Hypothalamus (tissue), 51 donors: ENCODE measurements at places on chromosomes 16 and 17.

DNA sequence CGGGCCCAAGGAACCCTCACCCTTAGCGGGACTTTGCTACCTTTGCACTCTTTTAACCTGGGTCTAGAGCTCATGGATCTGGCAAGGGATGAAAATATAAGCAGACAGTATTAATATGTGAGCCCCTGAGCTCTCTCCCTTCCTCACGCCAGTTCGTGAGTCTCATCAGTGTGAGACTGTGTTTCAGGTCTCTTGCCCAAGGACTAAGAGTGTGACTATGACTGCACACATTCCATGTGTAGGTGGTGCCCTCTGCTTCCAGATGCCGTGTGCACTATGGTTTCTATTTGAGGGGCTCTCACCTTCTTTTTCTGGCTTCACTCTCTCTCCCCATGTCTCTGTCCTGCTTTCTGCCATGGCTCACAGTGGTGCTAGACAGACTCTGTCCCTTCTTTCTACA is 40.5 kb downstream of the DHRS7B start:
- DNase-seq, result no peak

DNA sequence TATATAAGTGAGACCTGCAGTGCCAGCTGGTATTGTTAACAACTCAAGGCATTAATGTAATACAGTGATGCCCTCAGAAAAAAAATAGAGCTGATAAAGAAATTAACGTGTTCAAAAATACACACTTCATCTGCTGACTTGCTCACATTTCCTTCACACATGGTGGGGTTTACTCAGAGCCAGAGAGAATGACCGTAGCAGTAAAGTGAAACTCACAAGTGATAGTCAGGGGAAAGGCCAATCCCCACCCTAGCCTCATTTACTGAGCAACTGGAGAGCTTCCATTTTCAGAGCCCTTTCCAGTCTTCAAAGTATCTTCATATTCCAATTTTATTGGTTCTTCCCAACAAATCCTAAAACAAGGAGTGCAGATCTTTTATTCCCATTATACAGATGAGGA is 74.0 kb upstream of the HLF start:
- no peak for DNase-seq

- DNase-seq, result no peak
Observed at GRCh38 chr16:48372744-48373143, 12.5 kb downstream of the SIAH1 start.

DNA sequence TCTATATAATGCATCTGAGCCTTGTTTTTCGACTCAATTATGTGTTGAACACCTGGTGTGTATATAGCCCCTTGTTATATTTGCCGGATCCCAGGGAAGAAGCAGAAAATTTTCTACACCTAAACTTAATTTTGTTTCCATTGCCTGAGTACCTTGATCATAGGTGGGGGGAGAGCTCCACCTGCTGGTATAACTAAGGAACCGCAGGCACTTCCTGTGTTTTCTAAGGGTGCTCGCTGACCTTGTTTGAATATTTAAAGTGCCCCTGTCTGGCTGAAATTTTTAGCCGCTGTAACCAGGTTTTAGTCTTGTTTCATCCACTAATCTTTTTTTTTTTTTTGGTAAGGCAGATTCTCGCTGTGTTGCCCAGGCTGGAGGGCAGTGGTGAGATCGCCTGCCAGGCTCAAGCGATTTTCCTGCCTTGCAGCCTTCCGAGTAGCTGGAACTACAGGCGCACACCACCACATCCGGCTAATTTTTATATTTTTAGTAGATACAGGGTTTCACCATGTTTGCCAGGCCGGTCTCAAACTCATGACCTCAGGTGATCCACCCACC is 6.5 kb upstream of the NUBP1 start:
- DNase-seq, result peak; percentile 54

DNA sequence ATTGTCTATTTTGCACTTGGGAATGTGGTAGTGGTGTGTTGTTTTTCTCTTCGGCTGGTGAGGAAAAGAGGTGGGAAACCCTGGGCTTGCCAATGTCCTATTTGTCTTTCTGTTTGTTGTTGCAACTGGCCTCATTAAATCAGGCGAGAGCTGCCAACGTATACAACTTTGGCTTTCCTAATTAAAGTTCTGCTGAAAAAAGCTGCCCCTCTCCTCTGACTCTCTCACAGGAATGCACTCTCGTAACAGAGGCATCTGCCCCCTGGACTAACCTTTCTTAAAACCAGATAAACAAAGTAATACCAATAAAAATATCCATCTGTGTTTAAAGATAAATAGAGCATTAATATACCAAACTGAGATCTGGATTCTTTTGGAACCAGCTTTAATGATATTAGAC is 7.8 kb downstream of the CDRT15 start:
- no peak for DNase-seq

DNA sequence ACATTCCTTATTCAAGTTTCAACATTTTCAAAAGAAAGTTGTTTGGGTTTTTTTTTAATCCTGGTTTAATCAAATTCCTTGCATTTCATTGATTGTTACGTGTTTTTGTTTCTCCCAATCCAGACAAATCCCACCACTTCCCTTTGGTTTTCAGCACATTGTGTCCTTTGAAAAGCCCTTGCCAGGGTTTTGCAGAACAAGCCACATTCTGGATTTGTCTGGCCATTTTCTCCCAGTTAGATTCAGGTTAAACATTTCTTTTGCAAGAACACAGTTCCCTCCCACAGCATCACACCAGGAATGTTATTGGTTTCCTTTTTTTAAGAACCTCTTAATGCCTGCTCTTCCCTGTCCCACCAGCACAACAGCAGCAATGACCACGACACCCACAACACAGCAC is 278.0 kb upstream of the SALL1 start:
- DNase-seq, result no peak

GRCh38 chr17:36755586-36755985 is 154.2 kb downstream of the MRM1 start:
- DNase-seq, result no peak

GRCh38 chr16:31453255-31454204 is 5.8 kb upstream of the ARMC5 start:
- no peak for DNase-seq

DNA sequence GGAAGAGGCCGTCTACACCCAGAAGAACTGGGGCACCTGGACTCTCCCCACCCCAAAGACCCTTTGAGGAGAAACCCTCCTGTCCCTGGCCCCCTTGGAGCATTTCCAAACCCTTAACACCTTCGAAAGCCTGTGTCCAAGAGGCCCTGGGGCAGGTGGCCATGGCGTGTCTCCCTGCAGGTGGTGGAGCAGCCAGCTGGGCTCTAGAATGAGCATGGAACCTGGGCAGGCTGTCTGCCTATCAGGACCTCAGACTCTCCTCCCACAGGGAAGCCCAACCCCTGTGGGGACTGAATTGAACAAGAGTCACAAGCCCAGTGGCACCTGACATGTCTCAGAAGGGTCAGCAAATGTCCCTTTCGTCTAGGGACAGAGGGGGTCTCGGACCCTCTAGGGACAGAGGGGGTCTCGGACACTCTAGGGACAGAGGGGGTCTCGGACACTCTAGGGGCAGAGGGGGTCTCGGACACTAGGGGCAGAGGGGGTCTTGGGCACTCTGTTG is 8.4 kb downstream of the CBX4 start:
- no peak for DNase-seq

GRCh38 chr16:83586461-83587200 is 221.1 kb upstream of the HSBP1 start:
- no peak for DNase-seq

DNA sequence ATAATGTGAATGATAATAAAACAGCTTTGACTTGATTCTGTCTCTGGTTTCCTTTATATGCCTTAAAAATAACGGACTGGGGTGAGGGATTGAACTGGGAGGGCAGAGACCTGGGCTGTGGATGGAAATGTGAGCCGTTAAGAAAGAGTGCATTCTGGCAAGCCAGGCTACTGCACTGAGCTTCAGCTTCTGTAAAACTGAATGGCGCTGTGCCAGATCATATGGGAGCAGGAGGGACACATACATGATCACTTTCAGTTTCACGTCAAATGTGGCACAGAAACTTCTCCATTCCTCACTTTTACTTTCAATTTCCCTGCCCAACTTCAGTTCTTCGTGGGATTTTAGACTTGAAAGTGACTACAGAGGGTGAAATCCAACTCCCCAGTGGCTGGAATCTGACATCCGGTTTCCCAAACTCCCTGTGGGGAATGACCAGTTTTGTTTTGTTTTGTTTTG is 1.1 kb downstream of the MT2A start:
- peak; percentile 49 for DNase-seq

GRCh38 chr16:68884401-68884800 is 41.1 kb downstream of the TANGO6 start:
- DNase-seq, result no peak

- DNase-seq, result no peak
Observed at GRCh38 chr16:85536073-85536410, 77.1 kb upstream of the GSE1 start.

GRCh38 chr16:88327561-88328312 is 55.0 kb upstream of the ZNF469 start:
- DNase-seq, result no peak

GRCh38 chr16:88650749-88651275 is at the start of gene CYBA:
Gene CYBA, minus strand, starts transcription at chr16:88651053. Its CDS starts 40 bp downstream, at chr16:88651013.
- no peak for DNase-seq

DNA sequence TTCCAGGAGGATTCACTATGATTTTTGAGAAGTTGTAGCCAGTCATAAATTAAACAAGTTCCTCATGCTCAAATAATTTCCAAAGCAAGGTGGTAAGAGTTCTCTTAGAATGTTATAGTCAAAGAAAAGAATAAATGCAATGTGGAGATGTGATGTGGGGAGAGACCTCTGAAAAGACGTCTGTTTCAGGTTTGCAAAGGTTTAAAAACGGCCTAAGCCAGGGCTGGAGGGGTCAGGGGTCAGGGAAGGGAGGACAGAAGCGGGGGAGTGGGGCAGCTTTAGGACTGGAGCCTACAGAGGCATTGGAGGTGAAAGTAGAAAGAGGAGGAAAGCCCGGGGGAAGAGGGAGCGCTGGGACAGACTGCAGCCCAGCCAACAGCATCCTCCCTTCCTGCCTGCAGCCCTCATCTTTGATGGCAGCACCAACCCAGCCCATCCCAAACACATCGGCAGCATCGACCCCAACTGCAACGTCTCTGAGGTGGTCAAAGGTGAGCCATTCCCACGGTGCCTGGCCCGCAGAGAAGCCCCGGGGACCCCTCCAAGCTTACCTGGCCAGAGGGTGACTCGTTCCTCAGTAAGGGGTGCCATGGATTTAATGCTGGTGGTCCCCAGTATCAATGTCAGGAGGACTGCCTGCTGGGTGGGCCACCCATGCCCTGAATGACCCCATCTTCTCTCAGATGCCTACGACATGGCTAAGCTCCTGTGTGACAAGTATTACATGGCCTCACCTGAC is 11.4 kb downstream of the PDK2 start:
- no peak for DNase-seq

DNA sequence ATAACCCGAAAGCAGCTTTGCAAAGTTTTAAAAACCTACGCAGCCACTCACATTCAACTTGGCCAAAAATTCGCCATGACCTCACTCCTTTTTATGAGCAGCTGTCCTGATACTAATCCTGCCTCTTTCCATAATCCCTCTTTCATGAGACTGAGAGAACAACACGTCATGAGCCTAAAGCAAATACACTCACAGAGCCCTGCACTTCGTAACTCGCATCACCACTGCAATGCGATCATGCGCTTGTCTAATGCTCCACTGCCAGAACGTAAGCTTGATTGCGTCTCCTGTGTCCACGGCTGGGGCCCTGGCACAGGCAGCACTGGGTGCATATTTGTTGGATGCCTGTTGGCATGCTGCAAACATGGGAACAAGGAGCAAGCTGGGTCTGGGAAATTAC is 36.2 kb downstream of the CDRT4 start:
- no peak for DNase-seq

DNA sequence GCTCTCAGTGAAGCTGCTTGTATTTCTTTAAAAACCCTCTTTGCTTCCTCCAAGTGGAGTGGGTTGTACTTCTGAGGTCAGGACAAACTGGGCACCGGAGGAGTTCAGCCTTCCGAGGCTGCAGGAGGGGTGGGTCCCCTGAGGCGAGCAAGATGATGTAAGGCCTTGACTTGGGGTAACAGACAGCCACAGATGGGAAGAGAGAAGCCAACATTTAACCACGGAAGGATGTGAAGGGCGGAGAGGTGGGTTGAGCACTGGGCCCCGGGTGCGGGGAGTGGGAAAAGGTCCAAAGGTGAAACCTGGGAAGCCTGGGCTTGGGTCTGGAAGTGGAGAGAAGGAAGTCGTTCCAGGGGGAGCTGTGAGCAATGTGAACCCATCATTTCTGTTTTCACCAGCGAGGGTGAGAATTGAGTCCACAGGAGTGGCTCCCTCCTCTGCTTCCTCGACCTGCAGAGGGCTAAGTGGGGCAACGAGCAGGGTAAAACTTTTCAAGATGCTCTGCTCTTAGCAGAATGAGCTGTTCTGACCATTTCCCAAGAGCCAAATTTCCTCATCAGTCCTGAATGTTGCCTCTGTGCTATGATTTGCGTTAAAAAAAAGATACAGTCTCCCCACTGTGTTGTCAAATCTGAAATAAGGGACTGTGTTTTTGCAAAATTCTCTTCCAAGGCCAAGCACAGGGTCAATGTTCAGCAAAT is 137.7 kb upstream of the CRHR1 start:
- no peak for DNase-seq

- no peak for DNase-seq
Observed at GRCh38 chr17:4632581-4632920, 8.9 kb downstream of the ALOX15 start.

GRCh38 chr17:81648013-81648706 is 8.2 kb downstream of the PDE6G start:
- no peak for DNase-seq

GRCh38 chr16:56988161-56988947 is 1.0 kb upstream of the NLRC5 start:
- no peak for DNase-seq

GRCh38 chr16:11405331-11406176 is 60.3 kb downstream of the RMI2 start:
- DNase-seq, result no peak

DNA sequence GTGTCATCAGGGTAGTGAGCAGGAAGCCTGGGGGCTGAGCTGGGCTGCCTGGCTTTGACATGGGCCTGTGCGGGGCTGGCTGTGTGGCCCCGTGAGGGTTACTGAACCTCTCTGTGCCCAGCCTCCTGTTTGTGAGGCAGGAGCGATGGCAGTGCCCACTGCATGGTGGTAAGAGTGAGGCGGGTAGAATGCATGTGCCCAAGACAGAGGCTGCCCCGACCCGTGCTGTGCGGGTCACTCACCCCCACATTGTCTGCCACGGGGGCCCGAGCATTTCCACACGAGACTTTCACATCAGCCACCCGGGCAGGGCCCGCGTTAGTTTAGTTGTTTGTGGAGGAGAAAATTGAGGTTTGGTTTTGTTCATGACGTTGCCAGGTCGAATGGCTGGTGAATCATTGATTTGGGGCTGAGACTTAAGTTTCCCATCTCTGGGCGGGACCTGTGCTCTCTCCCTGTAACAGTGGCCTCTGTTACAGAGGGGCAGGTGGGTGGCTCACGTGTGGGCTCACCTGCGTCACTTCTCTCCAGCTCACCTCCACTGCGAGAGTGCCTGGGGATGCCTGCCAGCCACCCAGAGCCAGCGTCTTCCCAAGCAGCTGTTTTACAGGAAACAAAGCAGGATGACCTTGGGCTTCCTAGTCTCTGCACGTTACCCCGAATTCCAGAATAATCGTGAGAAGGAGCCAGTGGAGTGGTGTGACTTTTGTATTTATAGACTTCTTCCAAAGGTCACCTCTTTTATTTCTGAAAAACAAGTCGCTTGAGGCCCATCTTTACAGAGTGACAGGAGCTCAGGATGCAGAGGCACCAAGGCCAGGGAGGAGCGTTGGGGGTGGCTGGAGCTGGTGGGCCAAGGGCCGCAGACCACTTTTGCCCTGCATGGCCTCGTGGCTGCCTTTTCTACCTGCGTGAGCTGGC is 150.6 kb downstream of the RPTOR start:
- no peak for DNase-seq
